ENCODE measurements at places on chromosomes 2 and 18.

DNA sequence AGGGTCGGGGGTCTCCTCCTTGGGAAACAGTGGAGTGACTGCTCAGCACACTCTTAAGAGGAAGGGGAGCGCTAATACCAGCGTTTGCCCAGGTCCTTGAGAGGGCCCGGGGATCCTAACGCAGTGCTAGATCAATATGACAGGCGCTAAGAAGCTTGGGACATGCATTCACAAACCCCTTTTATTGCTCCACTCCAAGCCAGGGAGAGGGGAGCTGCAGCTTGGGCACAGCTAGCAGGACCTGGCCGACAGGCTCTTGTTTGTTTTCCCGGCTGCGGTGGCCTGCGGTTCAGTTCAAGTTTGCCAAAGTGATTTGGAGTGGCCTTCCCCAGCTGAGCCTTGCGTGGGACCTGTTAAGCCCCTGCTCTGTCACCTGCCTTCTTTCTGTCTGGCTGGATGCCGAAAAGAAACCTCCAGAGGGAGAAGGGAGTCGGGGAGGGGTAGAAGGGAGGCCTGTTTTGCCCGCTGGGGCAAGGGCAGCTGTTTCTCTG is 152.1 kb downstream of the GLI2 start:
- no peak for DNase-seq

- DNase-seq = no peak
Observed at GRCh38 chr2:16055848-16056580, 115.7 kb downstream of the MYCN start.

GRCh38 chr2:234412726-234413125 is 84.2 kb downstream of the ARL4C start:
- no peak for DNase-seq

DNA sequence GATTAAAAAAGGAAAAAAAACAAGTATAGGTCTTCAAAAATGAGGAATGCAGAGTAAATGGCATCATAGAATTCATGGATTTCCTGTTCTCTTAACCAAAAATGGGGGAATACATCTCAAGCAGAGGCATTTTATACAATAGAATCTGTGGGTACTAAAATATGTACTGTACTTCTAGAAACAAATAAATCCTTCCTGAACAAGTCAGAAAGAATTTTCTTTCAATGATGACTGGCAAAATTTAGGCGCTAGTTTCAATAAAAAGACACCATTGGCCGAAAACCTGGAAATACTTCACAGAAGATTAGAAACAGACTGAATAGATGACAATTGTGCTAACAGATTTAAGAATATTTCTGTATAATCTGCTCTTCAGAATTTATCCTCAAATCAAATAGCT is 15.1 kb downstream of the TRAK2 start:
- no peak for DNase-seq

DNA sequence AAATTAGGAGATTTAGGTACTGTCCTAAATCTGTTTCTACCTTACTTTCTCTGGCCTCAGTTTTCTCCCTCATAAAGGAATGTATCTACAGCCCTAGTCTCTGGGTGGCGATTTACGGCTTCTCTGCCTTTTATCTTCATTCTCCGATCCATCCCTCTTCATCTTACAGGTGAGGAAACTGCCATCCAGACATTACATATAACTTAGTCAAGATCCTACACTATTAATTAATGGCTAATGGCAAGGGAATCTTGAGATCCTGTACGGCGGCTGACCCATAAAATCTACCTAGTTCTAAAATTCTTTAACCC is 386 bp upstream of the YIPF4 start:
- DNase-seq = no peak

- DNase-seq = peak; percentile 36
Observed at GRCh38 chr18:23619388-23619881, 33.1 kb upstream of the NPC1 start.

Measured in EL (cell line).